Ecto neural progenitor cell (in vitro differentiated cells): ENCODE measurements at places on chromosomes 5 and 9.

DNA sequence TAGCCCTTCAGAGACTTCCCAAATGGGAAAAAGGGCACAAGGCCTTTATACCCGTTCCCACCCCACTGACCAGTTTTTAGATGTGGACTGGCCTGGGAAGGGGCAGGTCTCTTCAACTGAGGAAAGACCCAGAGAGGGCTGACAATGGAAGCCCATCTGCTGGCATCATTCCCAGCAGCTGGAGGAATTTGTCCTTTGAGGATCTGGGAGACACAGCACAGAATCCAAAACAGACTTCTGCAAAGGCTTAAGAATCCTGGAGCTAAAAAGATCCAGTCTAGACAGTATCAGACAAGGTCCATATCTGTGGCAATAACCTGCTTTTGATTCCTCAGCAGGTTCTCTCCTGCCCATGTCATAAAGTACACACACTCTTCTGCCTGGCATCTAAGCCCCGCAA, 329.2 kb downstream of the TMEM167A start:
- no peak for DNase-seq

DNA sequence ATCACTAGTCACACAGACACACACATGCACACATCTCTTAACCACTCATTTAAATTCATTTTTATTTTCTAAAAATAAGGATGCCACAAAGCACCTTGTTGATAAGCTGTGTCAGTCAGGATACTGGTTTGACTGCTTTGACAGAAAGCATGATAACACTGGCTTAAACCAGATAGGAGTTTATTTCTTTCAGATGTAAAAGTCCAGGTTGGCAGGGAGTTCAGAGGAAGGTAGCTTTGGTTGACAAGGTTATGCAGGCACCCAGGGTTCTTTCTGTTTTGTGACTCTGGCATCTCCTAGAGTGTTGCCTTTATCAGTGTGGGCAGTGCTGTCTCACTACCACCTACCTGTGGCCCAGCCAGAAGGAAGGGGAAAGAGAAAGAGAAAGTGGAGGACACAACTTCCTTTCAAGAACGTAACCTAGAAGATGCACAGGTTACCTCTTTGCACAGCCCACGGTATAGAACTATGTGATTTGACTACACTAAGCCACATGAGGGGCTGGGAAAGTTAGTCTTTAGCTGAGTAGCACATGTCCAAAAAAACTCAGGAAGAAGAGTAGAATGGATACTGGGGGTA, 334.7 kb downstream of the OSTF1 start:
- no peak for DNase-seq

DNA sequence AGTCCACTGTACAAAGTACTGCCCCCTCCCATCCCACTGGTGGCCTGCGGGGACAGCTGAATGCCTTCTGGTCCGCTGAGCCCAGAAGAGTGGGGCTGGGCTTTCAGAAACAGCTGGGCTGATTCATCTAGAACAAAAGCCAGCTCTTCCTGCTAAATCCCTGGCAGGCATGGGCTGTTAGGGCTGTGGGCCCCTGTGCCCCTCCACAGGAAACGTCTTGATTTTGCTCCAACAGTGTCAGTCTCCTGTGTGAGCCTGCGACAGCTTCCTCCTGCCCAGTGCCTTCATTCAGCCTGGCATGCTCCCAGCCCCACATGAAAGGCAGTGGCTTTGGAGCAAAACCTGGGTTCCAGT, 6.9 kb upstream of the GSN start:
- DNase-seq = peak; percentile 73

DNA sequence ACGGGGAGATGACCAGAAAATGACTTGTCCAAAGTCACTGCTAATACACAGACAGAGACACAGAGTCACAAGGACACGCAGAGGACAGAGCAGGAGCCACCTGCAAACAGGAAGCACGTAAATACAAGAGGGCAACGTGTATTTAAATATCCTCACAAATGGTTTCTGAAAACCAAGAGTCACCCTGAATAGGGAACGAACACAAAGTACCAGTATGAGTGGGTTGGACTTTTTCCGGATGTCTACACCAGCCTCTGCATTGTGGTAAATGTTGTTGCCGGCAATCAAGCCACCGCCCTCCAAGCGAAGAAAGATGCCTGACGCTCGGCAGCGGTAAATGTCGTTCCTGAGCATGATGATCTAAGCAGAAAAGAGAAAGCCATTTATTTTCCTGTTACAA, 44.5 kb downstream of the FBXO10 start:
- DNase-seq = no peak

DNA sequence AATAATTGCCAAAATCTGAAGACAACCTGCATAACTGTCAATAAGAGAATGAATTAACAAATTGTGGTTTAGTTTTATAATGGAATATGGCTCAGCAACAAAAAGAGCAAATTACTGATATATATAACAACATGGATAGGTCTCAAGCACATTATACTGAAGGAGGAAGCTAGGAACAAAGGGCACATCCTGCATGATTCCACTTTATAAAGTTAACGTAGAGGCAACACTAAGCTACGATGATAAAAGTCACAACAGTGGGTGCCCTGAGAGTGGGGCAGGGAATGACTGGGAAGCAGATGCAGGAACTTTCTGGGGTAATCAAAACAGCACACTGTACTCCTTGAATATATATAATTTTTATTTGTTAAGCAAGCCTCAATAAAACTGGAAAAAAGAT, 165.2 kb downstream of the RMI1 start:
- no peak for DNase-seq

- DNase-seq = no peak
These were observed 39.0 kb downstream of the DROSHA start for GRCh38 chr5:31492869-31493268.

- DNase-seq = no peak
These were observed 114.0 kb upstream of the MTAP start for GRCh38 chr9:21688108-21689102.

- DNase-seq = no peak
These were observed 219.1 kb downstream of the NDUFS4 start for GRCh38 chr5:53779541-53779981.

GRCh38 chr9:80554301-80554700, 982.5 kb downstream of the TLE4 start:
- no peak for DNase-seq
